ENCODE measurements at places on chromosomes 5 and 9.
A peak's percentile ranks its signal among the peaks of the same experiment; 100 is the strongest.

- DNase-seq = peak; percentile 13
These were observed 37.3 kb downstream of the STK10 start for GRCh38 chr5:172150514-172151425.

DNA sequence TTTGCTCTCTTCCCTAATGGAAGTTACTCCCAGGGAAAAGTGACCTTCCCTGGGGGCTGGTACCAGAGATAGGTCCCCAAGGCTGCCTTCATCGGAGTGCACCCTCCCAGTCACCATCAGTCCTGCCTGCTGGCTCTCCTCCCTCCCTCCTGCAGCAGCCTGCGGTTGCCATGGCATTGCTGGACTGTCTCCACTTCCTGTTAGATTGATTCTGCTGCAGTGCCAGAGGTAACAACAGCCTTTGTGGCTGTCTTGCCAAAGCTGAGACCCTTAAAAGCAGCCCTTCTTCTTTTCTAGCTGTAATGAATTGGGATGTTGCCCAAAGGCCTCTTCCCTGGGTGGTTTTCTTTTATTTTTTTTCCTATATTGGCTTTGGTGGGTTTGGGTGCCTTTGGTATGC lies 78.1 kb upstream of the PRLR start:
- DNase-seq = no peak

- no peak for DNase-seq
These were observed 294.0 kb downstream of the ZNF608 start for GRCh38 chr5:124452412-124452811.

DNA sequence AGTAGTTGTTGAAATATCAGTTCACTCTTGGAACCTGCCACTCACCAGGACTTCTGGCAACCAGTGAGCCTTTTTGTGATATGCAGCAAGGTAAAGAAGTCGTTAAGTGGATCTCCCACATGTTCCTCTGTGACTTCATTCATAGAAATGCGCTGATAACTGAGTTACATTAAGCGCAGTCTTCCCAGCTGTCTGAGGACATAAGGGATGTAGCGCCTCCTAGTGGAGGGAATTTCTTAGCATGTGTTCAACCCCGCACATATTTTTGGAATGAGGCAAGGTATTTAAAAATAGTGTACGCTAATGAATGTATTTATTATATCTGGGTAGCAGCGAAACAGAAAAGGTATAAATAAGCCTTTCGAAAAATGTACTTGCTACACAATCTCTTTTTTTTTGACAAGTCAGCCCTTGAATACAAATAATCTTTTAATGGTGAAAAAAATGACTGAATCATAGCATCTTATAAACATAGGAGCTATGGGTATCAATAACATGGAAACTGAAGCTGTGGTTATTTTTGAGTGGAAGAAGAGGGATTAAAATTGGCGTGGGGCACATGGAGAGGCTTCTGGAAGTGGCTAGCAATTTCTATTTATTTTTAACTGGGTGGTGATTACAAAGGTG lies 38.0 kb downstream of the PALM2AKAP2 start:
- DNase-seq = peak; percentile 64

DNA sequence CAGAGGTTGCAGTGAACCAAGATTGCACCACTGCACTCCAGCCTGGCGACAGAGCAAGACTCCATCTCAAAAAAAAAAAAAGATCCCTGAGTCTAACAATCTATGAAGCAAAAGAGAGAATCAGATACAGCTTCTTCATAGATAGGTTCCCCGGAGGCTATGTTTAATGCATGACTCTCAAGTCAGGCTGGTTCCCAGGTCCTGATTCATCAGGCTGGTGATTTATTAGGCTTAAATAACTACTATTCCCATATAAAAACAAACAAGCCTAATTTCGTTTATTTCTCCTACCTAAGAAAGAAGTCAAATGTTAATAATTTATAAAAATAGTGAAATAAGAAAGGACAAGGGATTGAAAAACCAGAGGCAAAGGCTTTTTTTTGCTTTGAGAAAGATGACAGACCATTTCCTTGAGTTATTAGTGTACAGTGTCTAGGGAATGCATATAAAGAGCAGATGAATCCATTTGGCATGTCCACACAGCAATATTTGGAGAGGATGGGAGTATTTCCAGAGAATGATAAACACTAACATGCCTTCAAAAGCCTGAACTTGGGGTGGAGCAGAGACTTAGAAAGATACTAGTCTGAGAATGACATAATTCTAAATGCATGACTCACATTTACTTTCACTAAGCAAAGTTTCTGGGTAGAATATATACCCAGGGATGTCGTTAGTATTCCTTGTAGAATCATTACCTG lies 115.3 kb downstream of the NREP start:
- no peak for DNase-seq

DNA sequence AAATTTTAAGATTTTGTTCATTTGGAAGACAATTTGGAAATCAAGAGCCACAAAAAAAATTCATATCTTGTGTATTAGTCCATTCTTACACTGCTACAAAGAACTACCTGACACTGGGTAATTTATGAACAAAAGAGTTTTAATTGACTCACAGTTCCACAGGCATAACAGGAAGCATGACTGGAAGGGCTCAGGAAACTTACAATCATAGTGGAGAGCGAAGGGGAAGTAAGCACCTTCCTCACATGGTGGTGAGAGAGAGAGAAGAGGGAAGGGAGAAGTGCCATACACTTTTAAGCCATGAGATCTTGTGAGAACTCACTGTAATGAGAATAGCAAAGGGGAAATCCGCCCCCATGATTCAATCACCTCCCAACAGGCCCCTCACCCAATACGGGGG lies 274.4 kb downstream of the KCNN2 start:
- no peak for DNase-seq
